Mesothelial cell of epicardium (in vitro differentiated cells): ENCODE measurements at places on chromosomes 7 and 10.

GRCh38 chr10:110011681-110012080, 3.9 kb downstream of the ADD3 start:
- no peak for DNase-seq

- DNase-seq: no peak
Measured at GRCh38 chr7:94898340-94898739, 9.1 kb upstream of the PPP1R9A start.

GRCh38 chr7:18890134-18890533, 227.3 kb downstream of the TWIST1 start:
- no peak for DNase-seq

DNA sequence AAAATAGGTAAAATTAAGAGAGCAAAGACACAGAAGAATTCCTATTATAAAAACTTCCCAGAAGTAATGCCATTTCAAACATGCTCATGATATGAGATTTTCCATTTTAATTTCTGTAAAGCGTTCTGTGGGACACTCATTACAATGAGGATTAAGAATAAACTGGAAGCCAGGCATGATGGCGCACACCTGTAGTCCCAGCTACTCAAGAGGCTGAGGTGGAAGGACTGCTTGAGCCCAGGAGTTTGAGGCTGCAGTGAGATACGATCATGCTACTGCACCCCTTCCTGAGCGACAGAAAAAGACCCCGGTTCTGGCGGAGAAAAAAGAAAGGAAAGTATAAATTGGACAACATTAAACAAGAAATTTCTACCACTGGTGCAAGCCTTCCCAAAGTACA, 1.5 kb downstream of the DNA2 start:
- no peak for DNase-seq

DNA sequence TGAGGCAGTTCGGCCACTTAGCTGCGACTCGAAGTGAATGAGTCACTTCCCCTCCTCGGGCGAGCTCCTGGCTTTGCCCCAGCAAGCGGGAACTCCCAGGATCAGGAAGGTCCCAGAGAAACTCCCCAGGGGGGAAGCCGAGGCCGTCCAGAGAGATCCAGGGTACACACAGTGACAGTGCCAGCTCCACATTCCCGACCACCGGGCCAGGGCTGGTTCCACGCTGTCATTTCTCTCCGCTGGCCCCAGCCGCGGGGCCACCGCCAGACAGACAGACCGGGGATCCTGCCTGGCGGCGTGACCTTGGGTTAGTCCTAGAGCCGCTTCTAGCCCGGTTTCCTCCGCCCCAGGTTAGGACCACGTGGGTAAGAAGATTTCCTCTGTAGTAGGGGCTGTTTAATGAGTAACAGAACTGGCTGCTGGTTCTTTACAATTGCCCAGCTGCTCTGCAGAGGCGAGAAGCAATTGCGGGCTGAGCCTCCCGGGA, 463 bp upstream of the UPP1 start:
- peak; percentile 51 for DNase-seq
